Heart right ventricle (tissue), 16 donors: ENCODE measurements at places on chromosomes 5 and 9.

DNA sequence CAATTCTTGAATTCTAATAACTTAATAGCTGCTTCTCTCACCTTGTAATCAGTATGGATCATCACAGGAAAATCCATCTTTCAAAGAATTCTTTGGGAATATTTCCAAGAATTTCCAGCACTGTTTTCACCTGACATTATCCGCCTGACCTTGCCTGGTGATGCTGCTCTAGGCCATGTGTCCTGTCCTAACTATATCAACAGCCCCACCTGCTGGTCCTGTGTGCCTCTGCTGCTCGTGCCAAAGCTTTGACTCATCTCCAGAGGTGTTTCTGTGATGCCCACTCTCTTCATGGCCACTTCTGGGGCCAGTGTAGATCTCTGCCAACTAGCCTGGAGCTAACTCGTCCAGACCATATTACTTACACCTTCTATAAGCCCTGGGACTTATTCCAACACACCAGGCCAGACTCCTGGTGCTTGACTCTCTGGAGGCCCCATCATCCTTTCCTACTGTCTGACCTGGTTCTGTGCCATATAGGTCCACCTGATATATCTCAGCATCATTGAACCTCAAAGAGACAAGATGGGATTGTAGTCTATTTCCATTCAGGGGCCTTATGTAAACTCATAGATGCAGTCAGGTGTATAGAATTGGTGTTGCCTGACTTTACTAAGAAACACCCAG is 67.5 kb upstream of the CKMT2 start:
- no peak overlapping the region for H3K27ac ChIP-seq
- H3K4me1 ChIP-seq, result peaks cover 7% of the 10 kb centered on the region
- no peaks in the 10 kb centered on the region for H3K36me3 ChIP-seq
- DNase-seq, result peak; percentile 69

DNA sequence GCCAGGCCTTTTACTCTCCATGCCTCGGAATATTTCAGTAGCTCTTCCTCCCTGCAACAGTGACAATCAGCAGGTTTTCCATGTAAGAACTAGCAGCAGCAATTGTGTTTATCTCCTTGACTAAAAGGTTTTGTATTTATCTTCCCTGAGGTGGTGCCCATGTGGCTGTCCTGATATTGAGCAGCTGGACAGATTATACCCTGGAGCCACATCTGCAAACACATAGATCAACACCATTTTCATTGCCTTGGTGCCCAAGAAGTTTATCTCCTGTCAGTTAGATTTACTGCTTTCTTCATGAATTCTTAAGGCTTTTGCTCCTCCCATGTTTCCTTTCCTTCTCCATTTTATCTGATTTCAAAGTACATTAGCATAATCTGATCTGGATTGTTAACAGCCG is 378.4 kb downstream of the SPATA31D1 start:
- no peak overlapping the region for H3K27ac ChIP-seq
- no peaks in the 10 kb centered on the region for H3K4me1 ChIP-seq
- DNase-seq, result no peak
- no peaks in the 10 kb centered on the region for H3K27me3 ChIP-seq

GRCh38 chr5:99543841-99544240 is 615.0 kb upstream of the CHD1 start:
- H3K27ac ChIP-seq, result no peak overlapping the region
- DNase-seq, result no peak
- no peaks in the 10 kb centered on the region for H3K36me3 ChIP-seq
- no peaks in the 10 kb centered on the region for H3K27me3 ChIP-seq
- H3K4me1 ChIP-seq, result no peaks in the 10 kb centered on the region
- no peak overlapping the region for H3K4me3 ChIP-seq

- H3K4me3 ChIP-seq, result no peak overlapping the region
- no peak for DNase-seq
- no peaks in the 10 kb centered on the region for H3K36me3 ChIP-seq
- no peak overlapping the region for H3K27ac ChIP-seq
Measured at GRCh38 chr5:136202469-136203205, 9.7 kb upstream of the SMIM32 start.

- peak overlapping the region; percentile 78 for H3K27ac ChIP-seq
- peak overlapping the region; percentile 30 for H3K4me3 ChIP-seq
- peak; percentile 57 for DNase-seq
- H3K36me3 ChIP-seq, result no peaks in the 10 kb centered on the region
Measured at GRCh38 chr5:159010661-159011442, 88.9 kb downstream of the EBF1 start.

- H3K4me1 ChIP-seq, result peaks cover 73% of the 10 kb centered on the region
- peak overlapping the region; percentile 60 for H3K27ac ChIP-seq
- H3K4me3 ChIP-seq, result no peak overlapping the region
Measured at GRCh38 chr9:38017149-38017884, 51.7 kb downstream of the SHB start.

GRCh38 chr9:123081824-123082223 is 48.4 kb downstream of the GPR21 start:
- DNase-seq, result no peak
- H3K27me3 ChIP-seq, result no peaks in the 10 kb centered on the region
- no peak overlapping the region for H3K4me3 ChIP-seq
- H3K36me3 ChIP-seq, result peaks cover 91% of the 10 kb centered on the region

GRCh38 chr5:145574889-145575573 is 260.1 kb downstream of the PRELID2 start:
- no peaks in the 10 kb centered on the region for H3K4me1 ChIP-seq
- H3K27ac ChIP-seq, result no peak overlapping the region
- H3K27me3 ChIP-seq, result no peaks in the 10 kb centered on the region
- DNase-seq, result no peak
- no peak overlapping the region for H3K4me3 ChIP-seq

- H3K36me3 ChIP-seq, result no peaks in the 10 kb centered on the region
- H3K27me3 ChIP-seq, result no peaks in the 10 kb centered on the region
- DNase-seq, result no peak
- H3K27ac ChIP-seq, result no peak overlapping the region
Measured at GRCh38 chr5:4144411-4145007, 548.9 kb downstream of the IRX1 start.

DNA sequence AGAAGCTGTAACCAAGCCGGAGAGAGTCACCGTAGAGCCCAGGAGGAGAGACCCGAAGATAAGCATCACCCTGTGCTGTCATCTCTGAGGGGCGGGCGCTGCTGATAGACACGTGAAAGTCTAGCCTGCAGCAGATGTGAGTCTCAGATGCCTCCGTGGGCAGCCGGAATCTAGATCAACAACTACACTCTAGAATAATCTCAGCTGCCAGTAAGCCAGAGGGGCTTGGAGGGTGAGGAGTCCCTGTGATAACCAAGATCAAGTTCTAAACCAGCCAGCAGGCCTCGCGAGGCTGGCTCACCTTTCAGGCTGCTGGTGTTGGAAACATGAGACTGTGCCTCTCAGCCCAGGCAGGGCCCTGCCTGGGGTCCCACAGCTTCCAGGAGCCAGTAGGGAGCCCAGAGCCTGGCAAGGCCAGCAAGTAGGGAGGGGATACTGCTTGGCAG is 54.1 kb downstream of the DAPK1 start:
- no peak overlapping the region for H3K4me3 ChIP-seq
- no peaks in the 10 kb centered on the region for H3K27me3 ChIP-seq
- no peak for DNase-seq
- H3K4me1 ChIP-seq, result peaks cover 9% of the 10 kb centered on the region

DNA sequence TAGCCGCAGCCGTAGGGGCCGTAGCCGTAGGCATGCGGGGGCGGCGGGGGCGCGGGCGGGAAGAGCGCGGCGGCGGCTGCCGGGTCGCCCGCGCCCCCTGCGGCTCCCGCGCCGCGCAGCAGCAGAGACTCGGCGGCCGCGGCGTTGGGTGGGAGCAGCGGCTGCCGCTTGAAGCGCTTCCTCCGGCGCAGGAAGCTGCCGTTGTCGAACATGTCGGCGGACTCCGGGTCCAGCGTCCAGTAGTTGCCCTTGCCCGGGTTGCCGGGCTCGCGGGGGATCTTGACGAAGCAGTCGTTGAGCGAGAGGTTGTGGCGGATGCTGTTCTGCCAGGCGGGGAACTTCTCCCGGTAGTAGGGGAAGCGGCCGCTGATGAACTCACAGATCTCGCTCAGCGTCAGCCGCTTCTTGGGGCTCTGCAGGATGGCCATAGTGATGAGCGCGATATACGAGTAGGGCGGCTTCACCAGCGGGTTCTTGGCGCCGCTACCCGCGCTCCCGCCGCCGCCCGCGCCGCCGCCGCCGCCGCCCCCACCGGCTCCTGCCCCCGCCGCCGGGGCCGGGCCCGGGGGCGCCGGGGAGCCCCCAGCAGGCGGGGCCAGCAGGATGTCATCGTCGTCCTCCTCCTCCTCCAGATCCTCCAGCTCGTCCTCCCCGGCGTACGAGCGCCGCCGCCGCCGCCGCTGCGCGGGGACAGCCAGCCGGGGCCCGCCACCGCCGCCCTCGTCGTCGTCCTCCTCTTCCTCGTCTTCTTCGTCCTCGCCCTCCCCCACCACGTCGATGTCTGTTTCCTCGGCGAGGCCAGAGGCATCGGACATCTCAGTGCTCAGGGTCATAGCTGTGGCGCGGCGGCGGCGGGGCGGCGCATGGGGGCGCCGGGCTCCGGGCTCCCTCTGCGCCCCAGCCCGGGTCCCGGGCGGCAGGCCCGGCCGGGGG is 781 bp downstream of the FOXD1 start:
- peak overlapping the region; percentile 28 for H3K4me3 ChIP-seq
- H3K27me3 ChIP-seq, result peaks cover 85% of the 10 kb centered on the region
- H3K27ac ChIP-seq, result no peak overlapping the region
- H3K4me1 ChIP-seq, result peaks cover 13% of the 10 kb centered on the region
- no peak for DNase-seq

GRCh38 chr5:132102101-132102701 is 28.6 kb downstream of the CSF2 start:
- DNase-seq, result no peak
- peaks cover 21% of the 10 kb centered on the region for H3K4me1 ChIP-seq
- H3K27me3 ChIP-seq, result no peaks in the 10 kb centered on the region

DNA sequence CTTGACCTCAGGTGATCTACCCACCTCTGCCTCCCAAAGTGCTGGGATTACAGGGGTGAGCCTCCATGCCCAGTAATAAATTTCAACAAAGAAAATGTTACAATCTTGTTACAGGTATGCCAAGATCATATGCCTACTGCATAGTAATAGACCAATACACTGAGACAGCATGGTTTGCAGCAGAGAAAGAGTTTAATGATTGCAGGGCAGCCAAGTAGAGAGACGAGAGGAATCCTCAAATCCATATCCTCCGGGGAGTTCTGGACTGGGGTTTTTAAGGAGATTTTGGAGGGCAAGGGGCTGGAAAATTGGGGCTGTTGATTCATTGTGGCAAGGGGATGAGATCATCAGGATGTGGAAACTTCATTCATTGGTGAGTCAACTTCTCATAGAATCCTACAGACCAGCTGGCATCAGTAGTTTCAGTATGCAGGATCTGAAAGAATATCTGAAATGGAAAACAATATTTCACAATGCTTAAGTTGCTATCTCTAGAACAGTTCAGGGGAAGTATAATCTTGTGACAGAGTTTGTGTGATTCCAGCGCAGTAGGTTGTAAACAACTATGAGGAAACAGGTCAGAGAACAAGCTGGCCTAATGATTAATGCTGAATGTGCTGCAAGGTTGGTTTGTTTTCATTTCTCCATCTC is 14.8 kb upstream of the TUT7 start:
- no peaks in the 10 kb centered on the region for H3K4me1 ChIP-seq
- H3K27ac ChIP-seq, result no peak overlapping the region
- no peaks in the 10 kb centered on the region for H3K36me3 ChIP-seq
- DNase-seq, result no peak
- H3K4me3 ChIP-seq, result no peak overlapping the region

DNA sequence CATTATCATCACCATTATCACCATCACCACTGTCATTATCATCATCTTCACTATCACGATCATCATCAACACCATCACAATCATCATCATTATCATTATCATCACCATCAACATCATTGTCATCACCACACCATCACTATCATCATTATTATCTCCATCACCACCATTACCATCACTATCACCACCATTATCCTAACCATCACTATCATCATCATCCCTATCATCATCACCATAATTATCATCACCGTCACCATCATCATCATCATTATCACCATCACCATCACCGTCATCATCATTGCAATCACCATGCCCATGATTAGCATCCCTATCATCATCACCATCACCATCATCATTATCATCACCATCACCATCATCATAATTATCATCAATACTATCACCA is 311.9 kb downstream of the IRX2 start:
- H3K27ac ChIP-seq, result no peak overlapping the region
- H3K4me3 ChIP-seq, result no peak overlapping the region
- H3K27me3 ChIP-seq, result peaks cover 19% of the 10 kb centered on the region
- no peaks in the 10 kb centered on the region for H3K36me3 ChIP-seq
- no peak for DNase-seq

- DNase-seq, result peak; percentile 16
- H3K27me3 ChIP-seq, result no peaks in the 10 kb centered on the region
- no peak overlapping the region for H3K27ac ChIP-seq
- no peak overlapping the region for H3K4me3 ChIP-seq
- no peaks in the 10 kb centered on the region for H3K4me1 ChIP-seq
Measured at GRCh38 chr9:96413302-96414221, 4.6 kb downstream of the ZNF367 start.

GRCh38 chr5:36644727-36645126 is 38.3 kb downstream of the SLC1A3 start:
- DNase-seq, result no peak
- no peak overlapping the region for H3K4me3 ChIP-seq
- H3K4me1 ChIP-seq, result peaks cover 10% of the 10 kb centered on the region
- no peak overlapping the region for H3K27ac ChIP-seq
- no peaks in the 10 kb centered on the region for H3K27me3 ChIP-seq

GRCh38 chr5:16976625-16977008 is 40.5 kb upstream of the MYO10 start:
- H3K4me1 ChIP-seq, result no peaks in the 10 kb centered on the region
- H3K27ac ChIP-seq, result no peak overlapping the region
- H3K4me3 ChIP-seq, result no peak overlapping the region
- no peak for DNase-seq

- H3K27ac ChIP-seq, result no peak overlapping the region
- no peaks in the 10 kb centered on the region for H3K27me3 ChIP-seq
- H3K4me1 ChIP-seq, result no peaks in the 10 kb centered on the region
- H3K36me3 ChIP-seq, result no peaks in the 10 kb centered on the region
Measured at GRCh38 chr9:121133104-121133816, 58.5 kb downstream of the CNTRL start.

GRCh38 chr5:138930371-138931097 is 55.4 kb upstream of the LRRTM2 start:
- H3K36me3 ChIP-seq, result peaks cover 98% of the 10 kb centered on the region
- no peak overlapping the region for H3K4me3 ChIP-seq
- H3K27me3 ChIP-seq, result no peaks in the 10 kb centered on the region
- H3K27ac ChIP-seq, result peak overlapping the region; percentile 72

- no peaks in the 10 kb centered on the region for H3K4me1 ChIP-seq
- no peak overlapping the region for H3K27ac ChIP-seq
- H3K36me3 ChIP-seq, result peaks cover 82% of the 10 kb centered on the region
- no peak for DNase-seq
- H3K4me3 ChIP-seq, result no peak overlapping the region
Measured at GRCh38 chr5:179866241-179867078, 7.8 kb upstream of the MRNIP start.

DNA sequence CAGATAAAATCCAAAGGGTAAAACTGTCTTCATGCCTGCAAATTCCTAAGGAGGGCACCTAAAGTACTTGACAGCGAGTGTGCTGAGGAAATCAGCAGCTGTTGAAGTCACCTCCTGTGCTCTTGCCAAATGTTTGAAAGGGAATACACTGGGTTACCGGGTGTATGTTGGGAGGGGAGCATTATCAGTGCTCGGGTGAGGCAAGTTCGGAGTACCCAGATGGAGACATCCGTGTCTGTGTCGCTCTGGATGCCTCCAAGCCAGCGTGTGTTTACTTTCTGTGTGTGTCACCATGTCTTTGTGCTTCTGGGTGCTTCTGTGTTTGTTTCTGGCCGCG is 727 bp upstream of the ADRB2 start:
- peak overlapping the region; percentile 70 for H3K4me3 ChIP-seq
- no peaks in the 10 kb centered on the region for H3K27me3 ChIP-seq
- peak overlapping the region; percentile 77 for H3K27ac ChIP-seq
- H3K4me1 ChIP-seq, result peaks cover 11% of the 10 kb centered on the region
